ENCODE measurements at places on chromosomes 12 and 14. TPM values are rescaled to one million over a fixed set of nuclear protein-coding genes. Genes with fewer than 3 reads are reported as not detected.

DNA sequence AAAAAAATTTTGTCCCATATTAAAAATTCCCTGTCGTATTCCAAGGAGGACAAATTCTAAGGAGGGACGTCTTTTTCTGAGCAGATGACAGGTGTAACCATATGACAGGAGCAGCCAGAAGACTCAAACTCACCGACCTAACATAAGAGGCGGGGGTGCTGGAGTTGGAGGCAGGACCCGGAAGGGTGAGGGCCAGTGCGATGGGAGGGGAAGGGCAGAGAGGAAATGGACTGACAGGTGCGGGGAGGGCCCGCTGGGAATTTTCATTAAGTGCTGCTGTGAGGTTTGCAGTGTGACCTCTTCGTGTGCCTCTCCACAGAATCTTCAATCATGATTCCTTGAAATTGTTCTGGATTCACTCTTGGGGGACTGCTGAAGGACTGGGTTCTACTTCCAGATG, 189.4 kb downstream of the NTF3 start:
- DNase-seq: no peak

- no peak for DNase-seq
Measured at GRCh38 chr12:103728323-103728722, 112.7 kb downstream of the NT5DC3 start.

Gene BEGAIN
- total RNA-seq: 6.0 TPM

- peak; percentile 53 for DNase-seq
Measured at GRCh38 chr12:65666876-65667275, 157.4 kb upstream of the HMGA2 start.

Measured in activated CD8-positive, alpha-beta T cell treated with anti-CD3 and anti-CD28 coated beads for 36 hours (primary cell).